ENCODE measurements at places on chromosomes 13 and 19.

- no peak for DNase-seq
Measured at GRCh38 chr13:34867590-34867989, 74.5 kb upstream of the NBEA start.

DNA sequence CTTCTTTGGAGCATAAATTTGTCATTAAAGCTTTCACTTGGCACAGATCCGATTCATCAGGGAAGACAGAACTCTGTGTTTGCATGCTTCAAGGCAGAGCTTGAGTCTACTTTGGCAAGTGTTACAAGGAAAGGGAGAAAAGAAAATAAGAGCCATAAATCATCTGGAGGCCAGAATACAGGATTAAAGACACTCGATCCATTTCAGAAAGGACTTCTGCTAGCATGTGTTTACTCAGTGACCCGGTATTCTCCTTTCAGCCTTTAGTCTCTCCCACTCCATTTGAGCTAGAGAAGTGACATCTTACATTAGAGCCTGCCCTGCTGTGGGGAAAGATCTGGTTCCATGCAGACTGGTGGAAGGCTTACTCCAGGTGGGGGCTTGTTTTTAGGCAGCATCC lies 306.4 kb downstream of the KLF5 start:
- DNase-seq, result peak; percentile 74

DNA sequence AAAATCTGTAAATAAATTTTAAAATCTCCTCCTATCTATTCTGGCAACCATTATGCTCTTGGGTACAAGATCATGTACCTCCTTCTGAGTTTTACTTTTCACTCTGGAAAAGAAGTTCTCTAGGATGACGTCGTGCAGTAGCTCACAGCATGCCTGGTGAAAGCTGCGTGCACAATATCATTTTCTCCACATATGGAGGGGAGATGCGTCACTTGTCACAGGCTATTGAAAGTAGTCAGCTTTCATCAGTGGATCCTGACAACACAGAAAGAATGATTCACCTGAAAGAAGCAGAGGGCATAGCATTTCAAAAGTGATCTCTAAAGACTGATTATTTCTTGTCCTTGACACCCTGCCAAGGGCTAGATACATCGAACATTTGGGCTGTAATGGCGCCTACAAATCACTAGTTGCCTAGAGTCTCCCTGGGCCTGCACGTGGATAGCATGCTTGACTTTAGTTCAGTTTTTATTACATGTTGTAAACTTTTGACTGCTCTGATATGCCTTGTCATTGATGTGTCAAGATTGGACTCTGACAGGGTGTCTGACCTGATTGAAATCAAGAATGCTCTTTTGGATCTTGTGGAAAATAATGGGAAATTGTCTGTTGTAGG lies 1365.6 kb downstream of the OLFM4 start:
- no peak for DNase-seq

- no peak for DNase-seq
Measured at GRCh38 chr19:556611-557382, 12.9 kb downstream of the GZMM start.

DNA sequence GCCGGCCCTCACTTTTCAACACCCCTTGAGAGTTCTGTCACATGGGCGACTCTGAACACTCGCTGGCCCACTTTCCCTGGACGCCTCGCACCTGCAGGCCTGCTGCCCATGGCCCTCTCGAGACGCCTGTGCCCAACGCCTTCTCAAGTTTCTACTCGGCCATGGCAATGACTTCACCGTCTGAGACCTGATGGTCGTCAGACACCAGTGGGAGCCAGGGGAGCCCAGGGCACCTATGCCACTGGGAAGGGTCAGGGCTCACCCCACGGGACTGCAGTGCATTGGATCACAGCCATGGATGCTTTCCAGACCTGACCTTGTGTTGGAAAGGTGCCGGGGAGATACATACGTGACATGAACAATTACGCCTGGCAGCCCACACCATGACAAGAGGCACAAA lies 60.1 kb downstream of the KLF2 start:
- DNase-seq, result no peak

DNA sequence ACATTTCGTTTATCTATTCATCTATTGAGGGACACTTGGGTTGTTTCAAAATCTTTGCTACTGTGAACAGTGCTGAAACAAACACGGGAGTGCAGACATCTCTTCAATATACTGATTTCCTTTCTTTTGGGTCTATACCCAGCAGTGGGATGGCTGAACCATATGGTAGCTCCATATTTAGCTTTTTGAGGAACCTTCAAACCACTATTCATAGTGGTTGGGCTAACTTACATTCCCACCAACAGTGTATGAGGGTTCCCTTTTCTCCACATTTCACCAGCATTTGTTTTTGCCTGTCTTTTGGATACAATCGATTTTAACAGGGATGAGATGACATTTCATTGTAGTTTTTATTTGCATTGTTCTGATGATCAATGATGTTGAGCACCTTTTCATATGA lies 798.2 kb downstream of the UQCRFS1 start:
- DNase-seq, result no peak

- peak; percentile 44 for DNase-seq
Measured at GRCh38 chr19:46271481-46272197, 25.2 kb upstream of the HIF3A start.

GRCh38 chr19:18351544-18351943 lies 11.1 kb downstream of the PGPEP1 start:
- no peak for DNase-seq

- DNase-seq, result no peak
Measured at GRCh38 chr13:65133094-65133493, 2097.0 kb downstream of the PCDH9 start.

DNA sequence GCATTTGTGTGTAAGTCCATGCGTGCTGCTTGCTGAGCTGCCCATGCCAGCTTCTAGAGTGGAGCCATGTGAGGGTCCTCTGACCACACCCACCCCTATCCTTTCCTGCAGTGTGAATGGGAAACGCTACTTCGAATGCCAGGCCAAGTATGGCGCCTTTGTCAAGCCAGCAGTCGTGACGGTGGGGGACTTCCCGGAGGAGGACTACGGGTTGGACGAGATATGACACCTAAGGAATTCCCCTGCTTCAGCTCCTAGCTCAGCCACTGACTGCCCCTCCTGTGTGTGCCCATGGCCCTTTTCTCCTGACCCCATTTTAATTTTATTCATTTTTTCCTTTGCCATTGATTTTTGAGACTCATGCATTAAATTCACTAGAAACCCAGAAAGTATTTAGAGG lies 10.3 kb downstream of the TBCB start:
- DNase-seq, result no peak

DNA sequence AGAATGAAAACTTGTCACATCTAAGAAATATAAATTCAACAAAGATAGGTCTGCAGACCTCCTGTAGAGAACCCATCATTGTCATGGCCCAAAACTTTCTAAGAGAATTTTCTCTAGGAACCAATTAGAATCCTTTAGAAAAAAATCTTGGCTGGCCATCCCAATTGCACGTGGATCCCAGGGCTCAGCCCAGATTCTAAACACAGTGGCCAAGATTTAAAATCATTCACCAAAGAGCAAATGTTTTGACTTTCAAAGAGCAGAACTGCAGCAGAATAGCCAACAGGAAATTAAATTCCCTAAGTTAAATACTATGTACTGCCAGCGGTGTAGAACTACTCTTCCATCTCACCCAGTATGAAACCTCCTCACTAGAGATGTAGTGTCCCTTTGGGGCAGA lies 21.3 kb downstream of the IPO5 start:
- no peak for DNase-seq

- DNase-seq, result no peak
Measured at GRCh38 chr13:37319031-37319443, 213.6 kb upstream of the CSNK1A1L start.

GRCh38 chr19:47096721-47097120 lies 16.9 kb downstream of the ZC3H4 start:
- no peak for DNase-seq

DNA sequence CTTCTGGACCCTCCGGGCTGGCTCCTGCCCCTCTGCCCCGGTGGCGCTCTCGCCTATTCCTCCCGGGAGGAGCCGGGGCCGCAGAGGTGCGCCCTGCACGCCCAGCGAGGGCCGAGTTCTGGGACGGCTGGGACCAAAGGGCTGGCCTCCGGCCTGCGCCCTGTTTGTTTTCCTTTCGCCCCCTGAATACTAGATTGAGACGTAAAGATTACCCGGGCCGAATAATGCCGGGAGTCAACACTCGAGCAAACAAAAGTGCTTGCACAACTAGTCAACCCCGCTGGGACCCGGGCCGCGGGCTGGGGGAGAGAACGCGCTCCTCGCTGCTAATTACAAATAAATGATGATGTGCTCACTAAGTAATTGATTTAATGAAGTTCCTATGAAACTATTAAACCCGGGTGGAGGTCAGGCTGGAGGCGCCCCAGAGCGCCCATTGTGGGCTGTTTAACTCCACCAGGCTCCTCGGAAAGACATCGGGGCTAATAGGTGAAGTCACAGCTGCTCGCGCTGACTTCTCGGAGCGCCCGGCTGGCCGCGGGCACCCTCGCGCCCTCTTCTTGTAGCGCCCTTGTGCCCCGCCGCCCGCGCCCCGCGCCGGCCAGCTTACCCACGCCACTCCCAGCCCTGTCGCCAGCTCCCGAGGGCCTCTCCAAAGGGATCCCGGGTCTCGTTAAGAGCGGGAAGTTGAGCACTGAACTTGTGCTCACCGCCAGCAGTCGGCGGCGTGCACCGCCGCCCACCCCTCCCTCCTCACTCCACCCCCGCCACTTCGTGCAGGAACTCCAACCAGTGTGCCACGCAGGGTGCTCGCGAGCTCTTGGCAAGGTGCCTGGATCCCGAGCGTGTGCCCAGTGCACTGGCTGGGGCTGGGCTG lies 14.9 kb downstream of the ZIC5 start:
- DNase-seq, result no peak

- no peak for DNase-seq
Measured at GRCh38 chr13:80923907-80924306, 583.0 kb upstream of the SPRY2 start.

- no peak for DNase-seq
Measured at GRCh38 chr13:24261566-24261965, 47.8 kb upstream of the C1QTNF9 start.

DNA sequence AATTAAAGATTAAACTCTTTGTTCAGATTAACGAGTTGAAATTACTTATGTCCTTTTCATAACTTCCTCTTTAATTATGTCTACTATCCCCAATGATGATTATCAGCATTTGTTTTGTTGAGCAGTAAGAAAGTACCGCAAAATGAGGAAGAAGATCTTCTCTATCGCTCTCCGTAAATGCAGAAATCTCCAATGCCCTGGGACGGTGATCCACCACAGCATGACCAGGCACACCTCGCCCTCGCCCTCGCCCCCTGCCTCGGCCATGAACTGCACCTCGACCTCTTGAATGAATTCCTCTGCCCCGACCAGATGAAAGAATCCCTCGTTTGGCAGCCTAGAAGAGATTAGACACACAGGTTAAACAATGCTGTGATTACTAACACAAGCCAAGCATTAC lies 69.1 kb downstream of the RBM26 start:
- DNase-seq, result no peak

DNA sequence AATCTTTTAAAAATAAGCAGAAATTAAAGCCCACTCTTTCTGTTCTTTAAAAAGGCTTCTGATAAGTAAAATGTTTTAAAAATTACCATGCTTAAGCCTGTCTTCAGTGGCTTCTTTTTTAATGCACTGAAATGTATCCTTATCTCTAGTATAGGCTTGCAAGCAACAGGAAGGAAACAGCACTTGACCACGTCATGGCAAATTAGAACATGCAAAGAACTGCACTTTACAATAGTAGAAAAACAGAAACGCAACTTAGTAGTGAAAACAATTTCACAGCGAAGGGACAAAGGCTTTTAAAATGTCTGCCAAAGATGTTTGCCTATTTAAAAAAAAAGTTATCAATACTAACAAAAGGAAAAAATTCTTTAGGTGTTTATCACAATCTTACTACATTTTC lies 36.3 kb downstream of the ELF1 start:
- DNase-seq, result no peak

DNA sequence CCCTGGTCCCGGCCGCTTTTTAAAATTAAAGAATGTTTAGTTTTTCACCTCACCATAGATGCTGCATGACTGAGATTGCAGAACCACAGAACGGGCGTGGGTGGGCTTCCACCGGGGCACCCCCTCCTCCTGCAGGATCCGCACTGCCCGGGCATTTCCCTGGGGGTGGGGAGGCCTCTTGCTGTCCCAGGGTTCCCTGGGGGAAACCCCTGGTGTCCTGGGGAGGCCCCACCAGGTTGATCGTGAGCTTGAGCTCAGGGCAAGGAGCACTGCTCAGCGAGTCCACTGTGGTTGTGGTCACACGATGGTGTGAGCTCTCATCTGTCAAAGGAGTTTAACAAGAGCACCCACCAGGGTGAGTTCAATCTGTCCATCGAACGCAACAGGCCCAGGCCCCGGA lies 11.4 kb upstream of the TCF3 start:
- DNase-seq, result no peak

- no peak for DNase-seq
Measured at GRCh38 chr19:27821418-27822018, 1391.4 kb downstream of the UQCRFS1 start.

DNA sequence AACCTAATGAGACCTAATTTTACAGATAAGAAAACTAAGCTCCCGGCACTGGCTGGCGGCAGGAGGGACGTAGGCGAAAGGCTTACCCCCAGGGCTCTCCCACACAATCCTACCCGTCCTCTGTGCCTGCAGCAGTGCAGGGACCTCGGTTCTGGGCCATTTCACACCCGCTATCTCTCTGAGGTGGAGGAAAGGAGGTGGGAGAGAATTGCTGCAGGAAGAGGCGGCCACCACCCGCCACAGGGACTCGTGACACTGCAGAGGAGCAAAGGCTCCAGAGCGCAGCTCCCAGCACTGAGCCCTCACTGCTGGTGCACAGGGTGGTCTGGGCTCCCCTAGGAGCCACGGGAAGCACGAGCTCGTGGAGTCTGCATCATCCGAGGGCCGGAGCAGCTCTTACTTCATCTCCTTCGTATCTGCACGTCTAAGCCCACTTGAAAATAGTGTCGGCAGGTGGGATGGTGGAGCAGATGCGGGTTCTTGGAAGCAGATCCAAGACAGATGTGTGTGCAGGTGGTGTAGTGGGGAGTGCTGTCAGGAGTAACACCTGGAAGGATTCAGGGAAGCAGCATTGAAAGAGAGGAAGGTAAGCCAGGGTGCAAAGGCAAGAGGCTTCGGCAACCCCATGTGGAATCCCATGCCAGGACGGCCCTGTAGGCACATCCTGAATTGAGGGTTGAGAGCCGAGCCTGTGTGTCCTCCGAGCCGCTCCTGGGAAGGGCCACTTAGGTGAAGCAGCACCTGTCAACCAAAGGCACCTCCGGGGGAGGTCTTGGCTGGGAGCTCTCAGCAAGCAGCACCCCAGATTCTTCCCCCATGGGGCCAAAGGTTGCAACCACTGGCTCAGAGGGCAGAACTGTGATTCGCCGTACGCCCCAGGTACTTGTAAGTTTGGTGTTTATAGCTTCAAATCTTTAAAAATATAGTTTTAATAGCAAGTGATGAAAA lies 115.8 kb upstream of the SPACA7 start:
- DNase-seq, result no peak

GRCh38 chr13:97752961-97753668 lies 200.4 kb upstream of the IPO5 start:
- no peak for DNase-seq

Data from LoVo (cell line).